Stimulated activated CD8-positive, alpha-beta memory T cell treated with anti-CD3 and anti-CD28 coated beads, Interleukin-2, amount 100 ng/mL, for 48 hours (primary cell): ENCODE measurements at places on chromosomes 2 and 18.

- DNase-seq: no peak
Observed at GRCh38 chr2:57597940-57598339, 448.7 kb upstream of the VRK2 start.

DNA sequence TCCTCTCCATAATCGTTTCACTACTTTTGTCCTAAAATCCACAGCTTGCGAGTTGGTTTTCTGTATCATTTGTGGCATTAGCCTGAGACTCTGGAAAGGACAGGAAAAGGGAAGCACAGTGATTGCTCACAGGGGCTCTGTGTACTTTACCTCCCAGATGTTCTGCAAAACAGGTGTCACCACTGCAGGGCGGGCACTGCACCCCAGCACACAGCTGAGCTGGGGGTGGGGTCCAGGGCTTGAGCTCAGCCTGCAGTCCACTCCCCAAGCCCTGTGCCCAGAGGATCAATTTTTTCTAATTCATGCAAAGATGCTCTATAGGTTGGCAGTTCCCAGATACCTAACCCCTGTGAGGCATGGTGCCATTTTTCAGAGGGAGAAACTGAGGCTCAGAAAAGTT, 119.4 kb upstream of the GLI2 start:
- no peak for DNase-seq

- no peak for DNase-seq
Observed at GRCh38 chr2:195658541-195658890, 1.5 kb downstream of the SLC39A10 start.

GRCh38 chr2:126901459-126901858, 2.8 kb downstream of the TEX51 start:
- no peak for DNase-seq

DNA sequence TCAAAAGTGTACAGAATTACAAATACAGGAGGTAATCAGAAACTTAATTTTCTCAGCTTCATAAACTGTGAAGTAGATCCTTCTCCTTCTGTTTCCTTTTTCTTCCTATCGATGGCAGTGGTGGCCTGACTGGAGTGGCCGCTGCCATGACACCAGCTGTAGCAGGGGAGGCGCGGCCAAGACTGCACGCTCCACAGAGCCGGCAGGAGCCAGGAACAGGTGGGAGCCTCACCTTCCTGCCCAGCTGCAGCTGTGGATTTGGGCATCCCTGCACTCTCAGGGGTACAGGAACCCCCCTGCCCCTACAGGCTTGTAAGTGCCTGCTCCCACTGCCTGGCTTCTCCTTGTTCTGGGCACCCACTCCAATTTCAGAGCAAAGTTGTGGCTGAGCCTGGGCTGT, 76.1 kb downstream of the EPB41L3 start:
- no peak for DNase-seq

GRCh38 chr18:31030574-31031278, 11.8 kb downstream of the DSC3 start:
- no peak for DNase-seq
